ENCODE measurements at places on chromosomes 16 and 17.

DNA sequence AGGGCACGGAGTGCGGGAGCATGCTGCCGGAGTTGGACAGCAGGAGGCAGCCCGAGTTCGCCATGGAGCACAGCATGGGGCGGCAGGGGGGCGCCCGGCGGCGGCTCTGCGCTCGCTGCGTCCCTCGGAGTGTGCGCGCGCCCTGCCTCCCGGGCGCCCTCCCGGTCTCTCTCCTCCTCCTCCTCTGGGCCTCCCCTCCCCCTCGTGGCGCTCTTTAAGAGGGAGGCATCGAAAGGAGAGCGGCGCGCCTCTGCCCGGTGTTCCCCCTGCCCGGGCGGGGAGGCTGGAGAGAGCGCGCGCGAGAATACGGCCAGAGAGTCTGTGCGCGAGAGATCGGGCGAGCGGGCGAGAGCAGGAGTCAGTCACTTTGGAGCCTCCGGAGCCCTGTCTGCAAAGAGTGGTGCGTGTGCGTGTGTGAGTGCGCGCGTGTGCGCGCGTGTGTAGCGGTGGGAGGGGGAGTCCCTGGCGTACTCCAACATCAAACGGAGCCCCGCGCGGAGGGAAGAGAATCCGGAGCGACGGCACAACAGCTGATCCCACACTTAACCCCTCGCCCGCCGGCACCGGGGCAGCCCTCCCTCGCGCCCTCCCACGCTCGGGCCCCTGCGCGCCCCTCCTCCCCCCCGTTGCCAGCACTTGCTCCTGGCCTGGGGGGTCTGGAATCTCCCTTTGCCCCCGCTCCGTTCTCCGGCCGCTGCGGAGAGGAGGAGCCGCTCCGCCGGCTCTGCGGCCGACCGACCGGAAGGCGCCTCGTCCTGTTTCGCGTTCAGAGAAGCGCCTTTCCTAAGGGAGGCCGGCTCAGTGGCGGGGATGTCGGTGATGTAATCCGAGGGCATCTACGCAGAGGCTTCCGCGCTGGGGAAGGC is 108.9 kb downstream of the ENGASE start:
- DNase-seq = peak; percentile 91

DNA sequence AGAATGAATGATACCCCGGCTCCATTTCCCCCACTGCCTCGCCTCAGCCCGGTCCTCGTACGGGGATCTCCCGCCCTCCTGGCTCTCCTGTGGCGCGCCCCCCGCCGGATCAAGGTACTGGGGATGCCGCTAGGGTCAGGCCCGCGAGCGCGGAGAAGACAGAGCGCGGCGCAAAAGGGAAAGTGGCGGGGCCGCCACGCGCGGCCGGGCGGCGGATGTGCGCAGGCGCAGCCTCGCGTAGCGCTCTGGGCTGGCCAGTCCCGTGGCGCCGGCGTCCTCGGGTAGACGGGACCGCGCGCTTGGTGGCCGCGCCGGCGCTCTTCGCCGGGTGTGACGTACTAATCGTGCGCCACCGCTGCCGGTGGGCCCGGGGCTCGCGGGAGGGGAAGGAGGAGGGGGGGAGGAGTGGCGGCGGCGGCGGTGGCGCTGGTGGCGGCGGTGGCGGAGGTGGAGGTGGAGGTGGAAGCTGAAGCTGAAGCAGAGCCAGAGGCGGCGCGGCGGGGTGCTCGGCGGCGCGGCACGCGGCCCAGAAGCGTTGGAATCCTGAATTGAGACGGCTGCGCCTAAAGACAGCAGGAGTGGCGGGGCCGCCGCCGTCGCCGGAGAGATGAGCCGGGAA is at the start of gene SENP3:
Gene SENP3, plus strand, starts transcription at position 331 of the 619 bp plus-strand sequence. CDS start 1,158 bp downstream, outside the sequence.
- DNase-seq = peak; percentile 97

- no peak for DNase-seq
These were observed 1439.0 kb downstream of the CDH11 start for GRCh38 chr16:63682844-63683243.

DNA sequence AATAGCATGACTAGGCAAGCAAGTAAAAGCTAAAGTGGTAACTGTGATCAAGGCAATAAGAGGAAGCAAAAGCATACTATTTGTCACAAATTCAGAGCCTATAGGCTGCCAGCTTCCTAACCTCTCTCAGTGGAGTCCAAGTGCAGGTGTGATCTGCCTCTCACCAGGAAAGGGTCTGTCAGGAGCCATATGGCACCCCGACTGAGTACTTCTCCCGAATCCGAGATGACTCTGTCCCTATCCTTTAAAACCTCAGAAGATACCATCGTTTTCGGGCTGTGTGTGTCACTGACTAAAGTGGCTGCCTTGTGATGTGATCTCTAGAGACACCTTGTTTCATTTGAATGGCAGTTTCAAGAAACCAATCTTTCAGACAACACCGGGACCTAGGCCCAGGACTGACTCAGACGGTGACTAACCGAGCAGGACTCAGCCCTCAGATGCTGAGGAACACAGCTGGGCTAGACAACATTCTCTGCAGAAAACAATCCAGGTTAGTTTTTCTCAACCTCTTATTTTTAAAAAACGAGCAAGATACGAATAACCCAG is 63.6 kb downstream of the SMG6 start:
- DNase-seq = no peak

GRCh38 chr17:28131599-28131998 is 89.1 kb downstream of the NLK start:
- no peak for DNase-seq

- no peak for DNase-seq
These were observed 42.4 kb downstream of the SNX11 start for GRCh38 chr17:48149787-48150463.

DNA sequence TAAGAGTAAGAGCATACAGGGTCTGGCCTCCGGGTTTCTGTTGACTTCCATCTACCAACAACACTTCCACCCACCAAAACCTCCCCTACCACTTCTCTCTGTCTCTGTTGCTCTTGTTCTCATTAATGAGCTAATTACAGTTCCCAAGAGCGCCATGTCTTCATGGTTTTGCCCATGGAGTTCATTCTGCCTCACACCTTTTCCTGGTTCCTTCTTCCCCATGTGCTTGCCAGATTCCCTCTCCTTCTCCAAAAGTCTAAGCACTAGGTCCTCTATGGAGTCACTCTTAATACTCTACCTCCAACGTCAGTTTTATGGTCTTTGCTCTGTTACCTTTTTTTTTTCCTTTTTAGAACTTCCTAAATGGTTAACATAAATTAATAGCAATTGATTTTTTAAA is 92.8 kb downstream of the MYO1D start:
- DNase-seq = no peak

DNA sequence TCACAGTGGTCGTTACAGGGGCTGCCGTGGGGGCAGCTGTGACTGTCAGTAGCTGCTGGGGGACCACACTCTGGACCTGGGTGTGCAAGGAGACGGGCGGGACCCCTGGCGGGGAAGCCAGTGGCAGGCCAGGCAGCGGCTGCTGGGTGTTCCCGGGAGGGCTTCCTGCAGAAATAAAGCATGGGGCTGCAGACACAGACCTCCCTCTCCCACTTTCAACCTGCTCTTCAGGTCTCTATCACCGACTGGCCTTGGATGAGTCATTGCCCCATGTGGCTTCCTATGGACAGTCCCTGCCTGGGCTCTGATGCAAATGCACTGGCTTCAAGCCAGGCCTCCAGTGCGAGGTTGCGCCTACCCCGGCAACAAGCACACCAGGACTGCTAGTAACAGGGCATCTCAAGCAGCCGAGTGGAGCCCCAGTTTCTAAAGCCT is 17.2 kb downstream of the SREBF1 start:
- no peak for DNase-seq

DNA sequence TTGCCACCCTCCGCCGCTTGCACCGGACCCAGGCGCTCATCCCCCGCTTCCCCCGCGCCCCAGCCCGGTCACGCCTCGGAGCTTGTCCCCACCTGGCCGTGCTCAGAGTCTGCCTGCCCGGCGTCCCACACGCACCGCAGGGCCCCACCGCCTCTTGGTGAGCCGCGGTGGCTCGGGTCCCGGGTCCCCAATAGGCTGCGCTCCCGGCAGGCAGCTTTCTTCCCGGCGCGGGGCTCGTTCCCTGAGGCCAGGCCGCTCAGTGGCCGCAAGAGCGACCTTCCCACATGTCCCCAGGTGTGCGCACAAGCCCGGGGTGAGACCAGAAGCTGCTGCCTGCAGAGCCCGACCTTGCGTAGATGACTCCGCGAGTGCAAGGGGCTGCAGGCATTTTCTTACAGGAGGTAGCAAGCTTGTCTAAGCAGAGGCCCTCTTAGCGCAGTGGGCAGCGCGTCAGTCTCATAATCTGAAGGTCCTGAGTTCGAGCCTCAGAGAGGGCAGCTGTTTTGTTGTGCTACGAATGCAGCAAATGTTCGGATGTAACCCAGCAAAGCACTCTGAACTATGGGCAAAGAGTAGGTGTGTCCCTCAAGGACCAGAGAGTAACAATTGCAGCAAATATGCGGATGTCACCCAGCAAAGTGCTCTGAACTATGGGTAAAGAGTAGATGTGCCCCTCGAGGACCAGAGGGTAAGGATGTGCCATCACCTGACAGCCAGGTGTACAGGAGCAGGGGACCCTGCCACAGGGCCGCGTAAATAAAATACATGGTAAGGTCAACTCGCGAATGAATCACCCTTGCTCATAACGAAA is 15.6 kb downstream of the TLE7 start:
- DNase-seq = peak; percentile 88

GRCh38 chr17:80245566-80246265 is 14.9 kb upstream of the RNF213 start:
- DNase-seq = no peak

DNA sequence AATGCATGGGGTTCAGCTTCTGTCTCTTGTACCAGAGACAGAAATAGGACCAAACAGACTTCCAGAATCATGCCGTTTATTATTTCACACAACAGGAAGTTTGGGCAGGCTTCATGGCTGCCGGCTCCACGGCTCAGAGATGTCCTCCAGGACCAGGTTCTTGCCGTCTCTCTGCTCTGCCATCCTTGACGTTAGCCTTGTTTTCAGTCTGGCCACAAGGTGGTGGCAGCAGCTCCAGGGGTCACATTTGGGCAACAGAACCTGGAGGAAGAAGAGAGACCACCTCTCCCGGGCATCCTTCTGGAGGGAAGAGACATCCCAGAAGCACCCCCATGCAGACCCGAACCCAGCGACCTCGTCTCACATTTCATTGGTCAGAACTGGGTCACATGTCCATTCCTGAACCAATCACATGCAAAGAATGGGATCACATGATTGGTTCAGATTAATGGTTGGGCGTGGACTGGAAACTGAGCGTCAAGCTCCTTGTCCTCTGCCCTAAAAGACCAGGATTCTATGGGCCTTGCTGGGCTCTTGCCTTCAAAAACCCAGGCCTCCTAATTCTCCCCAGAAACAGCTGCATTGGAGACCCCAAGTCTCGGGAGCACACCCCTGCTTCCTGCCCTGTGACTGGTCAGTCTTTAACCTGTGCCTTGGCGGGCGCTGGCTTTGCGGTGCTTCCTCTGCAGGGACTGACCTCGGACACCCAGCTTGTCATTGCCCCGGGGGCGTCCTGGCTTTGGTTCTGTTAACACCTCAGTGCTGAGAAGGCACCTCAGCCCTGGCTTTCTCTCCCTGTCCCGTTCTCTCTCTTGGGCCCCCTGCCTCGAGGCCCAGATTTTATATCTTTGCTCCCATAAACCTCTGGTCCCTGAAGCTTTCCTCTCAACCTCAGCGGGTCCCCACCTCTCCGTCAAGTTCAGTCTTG is 63.3 kb downstream of the IRF8 start:
- DNase-seq = no peak

DNA sequence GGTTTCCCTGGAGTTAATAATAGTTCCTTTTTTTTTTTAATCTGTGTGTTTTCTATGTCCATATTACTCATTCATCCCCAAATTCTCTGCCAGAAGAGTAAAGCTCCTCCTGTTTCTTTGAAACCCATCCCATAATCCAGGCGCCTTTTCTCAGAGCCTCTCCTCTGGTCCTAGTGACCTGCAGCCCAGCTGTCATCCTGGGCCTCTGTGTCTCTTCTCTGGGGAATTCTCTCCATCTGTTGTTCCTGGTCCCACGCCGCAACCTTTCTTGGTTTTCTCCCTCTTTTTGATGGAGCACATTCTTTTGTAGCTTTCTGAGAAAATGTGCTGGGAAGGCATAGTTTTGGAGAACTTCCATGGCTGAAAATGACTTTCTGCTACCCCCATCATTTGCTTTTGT is 10.2 kb downstream of the KATNB1 start:
- DNase-seq = no peak

DNA sequence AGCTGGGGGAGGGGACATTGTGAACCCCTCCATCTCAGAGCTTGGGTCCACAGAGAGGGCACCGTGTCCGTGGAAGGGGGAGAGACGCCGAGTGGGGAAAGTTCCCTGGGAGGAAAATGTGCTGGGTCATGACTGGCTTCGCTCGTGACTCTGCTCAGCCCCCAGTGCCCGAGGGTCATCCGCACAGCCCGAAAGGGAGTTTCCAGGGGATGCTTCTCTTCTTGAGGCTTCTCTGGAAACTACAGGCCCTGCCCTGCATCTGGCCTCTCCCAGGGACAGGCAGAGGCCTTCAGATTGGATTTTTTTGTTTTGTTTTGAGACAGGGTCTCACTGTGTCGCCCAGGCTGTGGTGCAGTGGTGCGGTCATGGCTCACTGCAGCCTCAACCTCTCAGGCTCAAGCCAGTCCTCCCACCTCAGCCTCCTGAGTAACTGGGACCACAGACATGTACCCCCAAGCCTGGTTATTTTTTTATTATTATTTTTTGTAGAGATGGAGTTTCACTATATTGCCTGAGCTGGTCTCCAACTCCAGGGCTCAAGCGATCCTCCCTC is 9.8 kb upstream of the GSE1 start:
- no peak for DNase-seq

- DNase-seq = peak; percentile 57
These were observed 817 bp downstream of the NDUFAF8 start for GRCh38 chr17:81239714-81240555.

- no peak for DNase-seq
These were observed 24.1 kb downstream of the HMOX2 start for GRCh38 chr16:4500272-4500671.

GRCh38 chr17:80942423-80943345 is 49.0 kb upstream of the CHMP6 start:
- DNase-seq = no peak

DNA sequence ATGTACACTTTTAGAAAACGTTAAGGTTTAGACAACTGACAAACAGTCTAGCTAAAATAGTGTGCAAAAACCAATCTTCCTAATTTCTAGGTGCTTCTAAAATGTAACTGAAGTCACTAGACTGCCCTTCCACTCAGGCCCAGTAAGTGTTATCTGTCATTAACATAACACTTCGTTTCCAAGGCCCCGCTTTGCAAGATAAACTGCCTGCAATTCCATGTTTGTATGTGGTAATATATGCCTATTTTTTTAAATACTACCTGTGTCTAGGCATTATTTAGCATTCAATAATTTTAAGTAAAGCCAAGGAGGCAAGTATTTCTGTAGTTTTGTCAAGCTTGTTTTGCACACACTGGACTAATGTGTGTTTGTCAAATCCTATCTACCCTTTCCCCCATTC is 3.2 kb downstream of the USP32 start:
- DNase-seq = no peak

GRCh38 chr17:56637254-56637653 is 43.8 kb downstream of the NOG start:
- DNase-seq = no peak

- DNase-seq = no peak
These were observed 215.6 kb upstream of the CDH5 start for GRCh38 chr16:66150698-66151482.

DNA sequence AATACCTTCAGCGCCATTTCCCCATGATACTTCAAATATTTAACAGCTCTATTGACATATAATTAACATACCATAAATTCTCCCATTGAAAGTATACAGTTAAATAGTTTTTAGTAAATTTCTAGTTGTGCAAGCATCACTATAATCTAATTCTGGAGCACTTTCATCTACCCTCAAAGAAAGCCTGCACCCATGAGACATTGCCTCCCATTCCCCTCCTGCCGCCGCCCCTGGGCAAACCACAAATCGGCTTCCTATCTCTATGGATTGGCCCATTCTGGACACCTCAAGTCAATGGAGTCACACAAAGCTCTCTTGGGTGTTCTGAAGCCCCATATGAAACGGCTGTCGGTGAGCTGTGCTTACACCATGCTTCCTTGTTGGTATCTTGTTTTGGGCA is 77.3 kb upstream of the CBX4 start:
- no peak for DNase-seq

Data from neural progenitor cell (in vitro differentiated cells).